ENCODE measurements at places on chromosomes 5 and 9.

DNA sequence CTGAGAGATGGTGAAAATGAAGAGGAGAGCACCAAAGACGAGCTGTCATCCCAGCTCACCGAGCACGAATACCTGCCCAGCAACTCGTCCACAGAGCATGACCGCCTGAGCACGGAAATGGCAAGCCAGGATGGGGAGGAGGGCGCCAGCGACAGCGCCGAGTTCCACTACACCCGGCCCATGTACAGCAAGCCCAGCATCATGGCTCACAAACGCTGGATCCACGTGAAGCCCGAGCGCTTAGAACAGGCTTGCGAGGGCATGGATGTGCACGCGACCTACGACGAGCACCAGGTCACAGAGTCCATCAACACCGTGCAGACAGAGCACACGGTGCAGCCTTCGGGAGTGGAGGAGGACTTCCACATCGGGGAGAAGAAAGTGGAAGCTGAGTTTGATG, 27.4 kb upstream of the ZBTB34 start:
- H3K27me3 ChIP-seq = no peaks in the 10 kb centered on the region
- H3K27ac ChIP-seq = no peak overlapping the region
- no peak overlapping the region for H3K4me3 ChIP-seq
- DNase-seq = no peak

DNA sequence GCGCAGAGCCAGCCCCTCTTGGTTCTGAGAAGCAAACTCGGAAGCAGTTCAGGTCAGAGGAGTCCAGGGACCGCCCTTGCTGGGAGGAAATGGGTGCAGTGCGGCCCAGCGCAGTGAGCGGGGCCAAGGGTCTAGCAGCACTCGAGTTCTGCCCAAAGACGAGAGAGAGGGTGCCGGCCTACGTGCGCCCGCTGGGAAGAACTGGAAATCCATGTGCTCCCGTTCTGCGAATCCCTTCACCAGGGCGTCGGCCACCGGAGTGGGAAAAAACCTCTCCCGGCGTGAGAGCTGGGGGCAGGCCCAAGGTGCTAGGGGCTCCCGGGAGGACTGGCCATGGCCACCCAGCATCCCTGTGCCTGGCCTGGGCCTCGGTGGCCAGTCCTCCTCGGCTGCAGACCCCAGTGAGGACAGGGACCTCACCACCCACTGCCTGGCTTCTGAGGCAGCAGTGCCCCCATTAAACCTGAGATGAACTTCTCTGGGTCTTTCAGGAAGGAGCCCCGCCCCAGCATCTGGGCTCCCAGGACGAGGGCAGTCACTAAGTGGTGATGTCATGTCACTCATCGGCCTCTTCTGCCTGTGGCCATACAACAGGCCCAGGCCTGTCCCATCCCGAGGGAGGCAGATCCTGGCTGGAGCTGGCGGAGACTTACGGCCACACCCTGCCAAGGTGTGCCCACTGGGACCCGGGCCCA, 10.6 kb downstream of the TMEM250 start:
- no peaks in the 10 kb centered on the region for H3K27me3 ChIP-seq
- DNase-seq = no peak
- H3K27ac ChIP-seq = no peak overlapping the region
- H3K4me1 ChIP-seq = peaks cover 13% of the 10 kb centered on the region
- no peaks in the 10 kb centered on the region for H3K36me3 ChIP-seq

GRCh38 chr5:1292846-1293415, 1.9 kb downstream of the TERT start:
- H3K27ac ChIP-seq = no peak overlapping the region
- H3K36me3 ChIP-seq = no peaks in the 10 kb centered on the region
- H3K4me3 ChIP-seq = no peak overlapping the region
- H3K27me3 ChIP-seq = peaks cover 13% of the 10 kb centered on the region

DNA sequence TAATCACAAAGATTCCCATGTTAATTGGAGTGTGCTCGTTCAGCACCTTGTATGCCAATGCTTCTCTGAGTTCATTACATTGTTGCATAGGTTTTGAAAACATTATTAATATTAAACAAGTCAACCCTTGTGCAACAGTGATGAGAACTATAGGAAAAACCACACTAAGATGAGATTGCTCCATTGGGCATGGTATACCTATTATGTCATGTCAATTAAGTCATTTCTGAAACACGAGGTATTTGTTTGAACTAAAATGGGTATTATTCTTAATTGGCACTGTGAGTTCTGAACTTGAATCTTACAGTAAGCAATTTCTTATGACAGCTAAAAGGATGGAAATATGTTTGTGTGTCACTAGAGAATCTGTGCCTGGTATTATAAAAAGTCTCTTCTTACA, 447.7 kb downstream of the EFNA5 start:
- H3K27ac ChIP-seq = no peak overlapping the region
- H3K4me3 ChIP-seq = no peak overlapping the region
- H3K4me1 ChIP-seq = peaks cover 12% of the 10 kb centered on the region

DNA sequence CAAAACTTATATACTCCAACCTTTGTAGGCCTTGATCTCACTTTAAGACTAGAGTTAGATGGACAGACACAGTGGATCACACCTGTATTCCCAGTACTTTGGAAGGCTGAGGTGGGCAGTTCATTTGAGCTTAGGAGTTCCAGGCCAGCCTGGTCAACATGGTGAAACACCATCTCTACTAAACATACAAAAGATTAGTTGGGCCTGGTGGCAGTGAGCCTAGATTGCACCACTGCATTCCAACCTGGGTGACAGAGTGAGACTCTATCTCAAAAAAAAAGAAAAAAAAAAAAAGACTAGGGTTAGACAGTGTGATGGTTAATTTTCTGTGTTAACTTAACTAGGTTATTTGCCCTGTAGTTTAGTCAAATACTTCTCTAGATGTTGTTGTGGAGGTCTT, 74.1 kb downstream of the CFAP95 start:
- no peaks in the 10 kb centered on the region for H3K36me3 ChIP-seq
- H3K27me3 ChIP-seq = no peaks in the 10 kb centered on the region
- no peak overlapping the region for H3K4me3 ChIP-seq
- no peak for DNase-seq
- H3K27ac ChIP-seq = no peak overlapping the region

DNA sequence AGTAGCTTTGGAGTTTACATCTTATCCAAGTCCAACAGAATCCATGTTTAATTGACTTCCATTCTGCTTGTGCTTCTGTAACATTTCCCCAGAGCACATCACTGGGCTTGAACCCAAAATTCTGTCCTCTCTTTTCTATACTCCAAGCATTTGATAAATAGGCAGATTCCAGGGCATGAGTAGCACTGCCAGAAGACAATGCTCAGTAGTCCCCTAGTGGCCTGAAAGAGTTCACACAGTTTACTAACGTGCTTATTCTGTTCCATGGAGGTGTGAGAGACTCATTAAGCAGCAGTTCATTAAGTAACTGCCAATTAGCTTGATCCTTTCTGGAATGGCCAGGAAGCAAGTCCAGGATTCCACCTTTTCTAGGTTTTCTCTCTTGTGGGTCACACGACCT, 9.4 kb upstream of the GABRA6 start:
- DNase-seq = no peak
- no peaks in the 10 kb centered on the region for H3K27me3 ChIP-seq
- no peak overlapping the region for H3K4me3 ChIP-seq
- H3K36me3 ChIP-seq = no peaks in the 10 kb centered on the region

DNA sequence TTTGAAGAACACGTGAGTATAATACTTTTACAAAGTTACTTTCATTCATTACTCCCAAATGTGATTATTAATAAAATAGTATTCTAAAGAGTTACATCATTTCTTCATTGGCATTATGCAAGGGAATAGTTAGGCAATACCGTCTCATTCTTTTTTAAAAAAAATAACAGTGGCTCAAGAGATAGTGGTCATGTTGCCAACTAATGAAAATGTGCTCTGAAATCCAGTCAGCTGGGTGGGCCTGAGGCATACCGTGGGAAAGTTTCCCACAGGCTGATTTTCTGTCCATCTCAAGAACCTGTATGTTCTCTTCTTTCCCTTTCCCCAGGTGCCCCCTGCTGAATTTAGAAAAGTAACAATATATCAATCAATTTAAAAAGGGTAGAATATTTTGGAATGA, 40.8 kb upstream of the ROPN1L start:
- H3K27ac ChIP-seq = no peak overlapping the region
- no peak overlapping the region for H3K4me3 ChIP-seq
- no peaks in the 10 kb centered on the region for H3K27me3 ChIP-seq
- no peaks in the 10 kb centered on the region for H3K4me1 ChIP-seq

DNA sequence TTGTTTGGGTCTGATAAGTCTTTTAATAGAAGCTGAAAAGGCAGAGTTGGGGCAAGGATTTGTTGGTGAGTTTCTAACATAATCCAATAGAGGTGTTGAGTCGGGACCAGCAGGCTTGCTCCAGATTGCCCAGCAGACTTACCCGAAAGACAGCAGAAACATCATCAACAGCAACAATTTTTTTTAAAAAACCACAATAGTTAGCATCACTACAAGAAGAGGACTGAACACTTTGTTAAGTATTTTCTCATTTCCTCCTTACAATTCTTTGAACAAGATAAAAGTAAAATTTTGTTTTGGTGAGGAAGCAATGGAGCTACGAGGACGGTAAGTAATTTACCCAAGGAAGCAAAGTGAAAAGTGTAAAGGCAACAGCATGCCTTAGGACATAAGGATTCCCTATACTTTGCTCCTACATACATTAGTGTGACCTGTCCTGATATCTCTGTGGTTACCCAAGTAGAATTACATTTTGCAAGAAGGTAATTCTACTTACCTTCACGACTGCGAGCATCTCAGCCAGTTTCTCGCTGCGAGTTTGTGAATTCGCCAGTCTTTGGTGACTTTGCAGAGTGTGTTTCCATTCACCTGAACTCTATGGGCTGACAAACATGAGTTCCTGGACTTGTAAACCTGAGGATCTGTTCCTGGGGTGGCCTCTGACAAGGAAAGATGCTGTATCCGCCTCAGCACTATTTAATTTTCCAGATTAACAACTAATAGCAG, 13.2 kb downstream of the ITK start:
- H3K36me3 ChIP-seq = no peaks in the 10 kb centered on the region
- no peak overlapping the region for H3K4me3 ChIP-seq
- no peak overlapping the region for H3K27ac ChIP-seq
- DNase-seq = no peak

DNA sequence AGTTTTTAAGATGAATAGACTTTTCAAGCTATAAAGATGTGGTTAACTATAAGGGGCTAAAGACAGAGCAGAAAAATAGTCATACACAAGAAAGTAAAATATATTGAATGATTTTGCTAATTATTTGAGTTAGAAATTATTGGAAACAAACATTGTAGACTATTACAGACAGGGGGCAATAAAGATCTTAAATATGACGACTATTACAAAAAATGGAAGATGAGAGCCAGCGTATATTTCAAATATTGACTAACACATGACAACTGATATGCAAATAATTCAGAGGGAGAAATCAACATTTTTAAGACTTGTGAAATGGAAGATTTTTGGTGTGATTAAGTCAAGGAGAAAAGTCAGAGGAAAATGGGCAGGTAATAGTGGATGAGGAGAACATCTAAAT, 520.2 kb upstream of the NUDT12 start:
- no peak overlapping the region for H3K4me3 ChIP-seq
- no peaks in the 10 kb centered on the region for H3K36me3 ChIP-seq
- no peak overlapping the region for H3K27ac ChIP-seq
- no peaks in the 10 kb centered on the region for H3K27me3 ChIP-seq
- no peak for DNase-seq

- DNase-seq = no peak
- no peaks in the 10 kb centered on the region for H3K36me3 ChIP-seq
- peaks cover 12% of the 10 kb centered on the region for H3K4me1 ChIP-seq
- no peak overlapping the region for H3K4me3 ChIP-seq
These were observed 39.9 kb downstream of the MVB12B start for GRCh38 chr9:126366366-126367011.

DNA sequence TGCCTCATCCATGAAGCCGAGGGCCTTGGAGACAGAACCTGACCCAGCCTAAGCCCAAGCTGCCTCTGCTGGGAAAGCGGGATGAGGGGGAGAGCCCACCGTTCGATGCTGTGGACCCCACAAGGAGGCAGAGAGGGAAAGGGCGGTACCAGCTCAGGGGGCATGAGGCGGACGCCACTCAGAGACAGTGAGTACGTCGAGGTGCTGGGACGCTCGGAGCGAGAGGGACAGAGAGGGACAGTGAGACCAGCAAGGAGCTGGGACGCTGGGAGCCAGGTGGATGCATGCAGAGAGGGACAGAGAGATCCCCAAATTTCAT, 33.6 kb downstream of the EXD3 start:
- no peak overlapping the region for H3K4me3 ChIP-seq
- H3K4me1 ChIP-seq = peaks cover 13% of the 10 kb centered on the region
- no peak for DNase-seq
- H3K27me3 ChIP-seq = no peaks in the 10 kb centered on the region
- H3K36me3 ChIP-seq = peaks cover 2% of the 10 kb centered on the region
- no peak overlapping the region for H3K27ac ChIP-seq

DNA sequence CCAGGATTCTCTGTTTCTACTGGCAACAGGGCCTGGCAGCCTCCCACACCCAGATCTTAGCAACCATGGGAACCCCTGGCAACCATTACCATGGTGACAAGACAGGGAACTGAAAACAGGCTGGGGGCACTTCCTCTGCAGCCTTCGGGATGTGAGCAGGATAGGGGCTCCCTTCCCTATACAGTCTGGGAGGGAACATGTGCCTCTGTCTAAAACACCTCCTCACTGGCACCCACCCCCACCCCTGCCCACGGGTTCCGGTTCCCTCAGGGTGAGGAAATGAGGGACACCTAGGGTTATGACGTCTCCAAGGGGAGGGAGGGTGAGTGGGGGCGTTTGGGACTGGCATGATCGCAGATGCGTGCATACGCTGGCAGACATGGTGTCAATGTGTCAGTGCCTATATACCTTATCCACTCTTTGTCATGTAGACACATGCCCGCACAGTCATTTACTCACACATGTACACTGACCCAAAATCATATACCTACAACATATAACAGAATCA, 3.0 kb upstream of the DNAJB5 start:
- H3K27ac ChIP-seq = no peak overlapping the region
- no peaks in the 10 kb centered on the region for H3K27me3 ChIP-seq
- DNase-seq = peak; percentile 23
- no peaks in the 10 kb centered on the region for H3K36me3 ChIP-seq

DNA sequence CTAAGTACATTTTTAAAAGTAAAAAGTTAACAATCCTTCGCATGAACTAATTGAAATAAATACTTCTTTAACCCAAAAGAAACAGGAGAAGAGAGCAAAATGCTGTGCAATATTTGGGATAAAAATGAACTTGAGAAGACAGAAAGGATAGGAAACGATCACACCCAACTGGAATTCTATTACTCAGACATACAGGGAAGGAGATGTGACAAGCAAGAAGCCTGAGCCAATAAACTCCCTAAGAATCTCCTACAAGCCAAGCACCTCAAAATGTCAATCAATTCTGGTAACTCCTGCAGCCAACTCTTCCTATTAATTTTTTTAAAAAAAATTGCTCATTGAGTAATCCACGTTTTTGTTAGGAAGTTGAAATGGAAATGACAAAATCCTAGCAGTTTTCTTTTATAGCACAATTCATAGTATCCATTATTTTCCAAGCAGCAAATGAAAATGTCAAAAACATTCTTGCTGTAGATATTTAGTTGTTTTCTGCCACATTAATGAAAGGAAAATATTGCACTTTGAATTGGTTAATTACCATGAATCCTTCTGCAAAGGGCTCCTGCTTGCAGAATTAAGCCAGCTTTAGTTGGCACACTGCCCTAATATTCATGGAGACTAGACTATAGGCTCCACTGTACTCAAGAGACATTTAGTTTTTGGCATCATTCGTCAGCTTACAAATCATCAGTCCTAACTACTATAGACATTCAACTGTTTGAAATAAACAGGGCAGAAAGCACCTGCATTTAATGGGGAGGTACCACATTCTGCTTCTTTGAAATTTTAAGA, 89.0 kb downstream of the RFX3 start:
- no peak overlapping the region for H3K4me3 ChIP-seq
- no peaks in the 10 kb centered on the region for H3K4me1 ChIP-seq
- H3K36me3 ChIP-seq = no peaks in the 10 kb centered on the region
- DNase-seq = peak; percentile 8
- no peaks in the 10 kb centered on the region for H3K27me3 ChIP-seq

Measured in endothelial cell of umbilical vein (primary cell).